Caco-2 (cell line): ENCODE measurements at places on chromosomes 4 and X. TPM values are rescaled to one million over a fixed set of nuclear protein-coding genes. Genes with fewer than 3 reads are reported as not detected.

Gene MAGEC2
- not detected in 2 replicates for total RNA-seq

Gene ZFX
- 33.6 and 36.1 TPM in 2 replicates for total RNA-seq

- DNase-seq, result no peak
Measured at GRCh38 chr4:997375-998071, 4.3 kb upstream of the SLC26A1 start.

GRCh38 chr4:91076147-91076546 lies 949.0 kb downstream of the CCSER1 start:
- no peak for DNase-seq

GRCh38 chr4:105808750-105809041 lies 86.6 kb upstream of the NPNT start:
- no peak for DNase-seq
